ENCODE measurements at places on chromosomes 3 and 15. TPM values are rescaled to one million over a fixed set of nuclear protein-coding genes. Genes with fewer than 3 reads are reported as not detected.

CIB2 gene
- 0.30 TPM for total RNA-seq

- no peak overlapping the region for H3K4me3 ChIP-seq
- H3K27ac ChIP-seq, result no peak overlapping the region
- H3K4me1 ChIP-seq, result peaks cover 46% of the 10 kb centered on the region
- DNase-seq, result no peak
- no peaks in the 10 kb centered on the region for H3K27me3 ChIP-seq
Measured at GRCh38 chr3:71062952-71063772, 520.4 kb downstream of the FOXP1 start.

DNA sequence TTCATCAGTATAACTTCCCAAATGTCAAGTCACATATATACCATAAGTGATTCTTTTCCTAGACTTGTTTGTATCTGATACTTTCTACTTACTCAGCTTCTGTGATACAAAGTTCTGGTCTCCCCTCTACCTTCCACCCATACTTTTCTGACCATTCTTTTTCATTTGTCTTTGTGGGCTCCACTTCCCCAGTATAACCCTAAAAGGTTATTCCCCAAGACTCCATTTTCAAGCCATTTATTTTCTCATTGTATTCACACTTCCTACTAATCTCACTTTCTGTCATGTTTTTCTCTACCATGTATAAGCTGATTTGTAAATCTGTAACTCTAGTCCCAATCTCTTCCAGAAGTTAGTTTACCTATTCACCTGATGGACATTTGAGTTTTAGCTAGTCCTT is 34.0 kb downstream of the IQCB1 start:
- H3K27ac ChIP-seq, result peak overlapping the region; percentile 0
- no peak for DNase-seq
- H3K4me1 ChIP-seq, result no peaks in the 10 kb centered on the region
- no peaks in the 10 kb centered on the region for H3K27me3 ChIP-seq
- H3K4me3 ChIP-seq, result no peak overlapping the region
- peaks cover 63% of the 10 kb centered on the region for H3K36me3 ChIP-seq

- H3K36me3 ChIP-seq, result no peaks in the 10 kb centered on the region
- H3K4me3 ChIP-seq, result no peak overlapping the region
- no peak overlapping the region for H3K27ac ChIP-seq
- H3K4me1 ChIP-seq, result no peaks in the 10 kb centered on the region
Measured at GRCh38 chr3:135383301-135383700, 582.2 kb upstream of the PPP2R3A start.

DNA sequence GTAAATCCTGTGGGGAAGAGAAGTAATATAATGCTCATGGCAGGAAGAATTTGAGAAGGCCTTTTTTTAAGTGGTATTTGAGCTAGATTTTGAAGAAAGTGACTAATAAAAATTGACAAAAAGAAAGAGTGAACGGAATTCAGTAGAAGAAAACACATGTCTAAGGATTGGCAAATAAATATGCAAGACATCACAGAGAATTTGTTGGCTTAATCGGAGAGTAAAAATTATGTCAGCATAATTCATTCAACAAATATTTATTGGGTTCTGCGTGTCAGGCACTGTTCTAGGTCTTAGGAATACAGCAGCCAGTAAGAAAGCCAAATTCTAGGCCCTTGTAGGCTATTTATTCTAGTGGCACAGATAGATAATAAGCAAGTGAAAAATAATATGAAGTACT is 33.6 kb upstream of the LEKR1 start:
- no peaks in the 10 kb centered on the region for H3K27me3 ChIP-seq
- peaks cover 43% of the 10 kb centered on the region for H3K4me1 ChIP-seq
- peaks cover 13% of the 10 kb centered on the region for H3K36me3 ChIP-seq
- no peak overlapping the region for H3K4me3 ChIP-seq
- DNase-seq, result no peak

GRCh38 chr3:195540027-195540426 is 3.1 kb downstream of the PPP1R2 start:
- DNase-seq, result no peak
- H3K36me3 ChIP-seq, result no peaks in the 10 kb centered on the region
- no peak overlapping the region for H3K4me3 ChIP-seq
- no peaks in the 10 kb centered on the region for H3K27me3 ChIP-seq
- H3K4me1 ChIP-seq, result peaks cover 17% of the 10 kb centered on the region
- no peak overlapping the region for H3K27ac ChIP-seq
